Mesenchymal stem cell (in vitro differentiated cells and primary cell): ENCODE measurements at places on chromosomes 6 and 20.
A peak's percentile ranks its signal among the peaks of the same experiment; 100 is the strongest.

DNA sequence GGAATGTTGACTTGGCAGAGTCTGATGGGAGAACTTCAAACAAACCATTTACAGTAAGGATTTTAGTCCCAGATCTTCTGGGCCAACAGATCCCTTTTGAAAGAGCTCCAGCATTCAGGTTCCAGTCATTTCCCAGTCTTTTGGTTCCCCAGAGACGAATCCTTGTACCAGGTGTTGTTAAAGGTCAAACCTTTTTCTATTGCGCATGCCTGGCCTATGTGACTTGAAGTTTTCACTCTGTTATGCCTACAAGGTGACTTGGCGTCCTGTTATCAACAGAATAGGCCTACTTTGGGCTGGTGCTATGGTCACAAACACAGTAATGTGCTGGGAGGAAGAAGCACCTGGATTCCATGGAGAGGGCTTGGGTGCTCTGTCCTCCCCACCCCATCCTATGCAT lies 52.3 kb downstream of the PXDC1 start:
- no peak overlapping the region for H3K27ac ChIP-seq
- no peaks in the 10 kb centered on the region for H3K27me3 ChIP-seq
- peaks cover 2% of the 10 kb centered on the region for H3K4me1 ChIP-seq
- no peak overlapping the region for H3K4me3 ChIP-seq
- no peak for DNase-seq
- H3K36me3 ChIP-seq = no peaks in the 10 kb centered on the region

DNA sequence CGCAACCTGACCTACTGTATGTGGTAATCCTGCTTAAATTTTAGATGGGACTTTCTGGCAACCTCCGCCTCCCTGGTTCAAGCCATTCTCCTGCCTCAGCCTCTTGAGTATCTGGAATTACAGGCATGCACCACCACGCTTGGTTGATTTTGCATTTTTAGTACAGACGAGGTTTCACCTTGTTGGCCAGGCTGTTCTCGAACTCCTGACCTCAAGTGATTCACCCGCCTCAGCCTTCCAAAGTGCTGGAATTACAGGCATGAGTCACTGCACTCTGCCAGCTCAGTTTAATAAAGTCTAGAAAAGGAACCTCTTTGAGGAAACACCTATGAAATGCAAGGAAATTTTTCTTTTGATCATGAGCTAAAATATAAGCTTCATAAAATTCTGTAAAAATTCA lies 9.0 kb upstream of the PLCB4 start:
- H3K27me3 ChIP-seq = no peaks in the 10 kb centered on the region
- peak; percentile 27 for DNase-seq
- H3K4me3 ChIP-seq = no peak overlapping the region

DNA sequence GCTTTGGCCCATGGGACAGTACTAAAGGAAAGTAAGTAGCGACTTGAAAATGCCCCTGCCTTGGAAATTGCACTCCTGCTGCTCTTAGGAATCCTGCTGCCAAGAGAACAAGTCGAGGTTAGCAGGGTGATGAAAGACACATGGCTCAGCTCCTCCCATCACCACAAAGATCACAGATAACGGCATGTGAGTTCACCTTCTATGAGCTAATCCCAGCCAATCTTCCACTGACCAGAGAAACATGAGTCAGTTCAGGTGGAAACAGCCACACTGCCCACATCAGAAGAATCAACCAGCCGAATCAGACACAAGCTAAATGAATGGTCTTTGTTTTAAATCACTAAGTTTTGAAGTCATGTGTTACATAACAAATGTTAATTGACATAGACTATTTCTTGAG lies 106.3 kb downstream of the PRKN start:
- DNase-seq = peak; percentile 46
- H3K36me3 ChIP-seq = no peaks in the 10 kb centered on the region
- no peak overlapping the region for H3K4me3 ChIP-seq
- no peaks in the 10 kb centered on the region for H3K27me3 ChIP-seq

GRCh38 chr6:31683591-31683990 lies 2.7 kb upstream of the LY6G5C start:
- DNase-seq = no peak
- no peaks in the 10 kb centered on the region for H3K27me3 ChIP-seq
- peaks cover 12% of the 10 kb centered on the region for H3K4me1 ChIP-seq
- no peak overlapping the region for H3K27ac ChIP-seq
- H3K36me3 ChIP-seq = peaks cover 40% of the 10 kb centered on the region

- H3K27ac ChIP-seq = peak overlapping the region; percentile 35
- no peak overlapping the region for H3K4me3 ChIP-seq
- H3K4me1 ChIP-seq = peaks cover 8% of the 10 kb centered on the region
- H3K36me3 ChIP-seq = no peaks in the 10 kb centered on the region
- H3K27me3 ChIP-seq = no peaks in the 10 kb centered on the region
- no peak for DNase-seq
Measured at GRCh38 chr6:134416418-134417154, 98.7 kb upstream of the SGK1 start.

DNA sequence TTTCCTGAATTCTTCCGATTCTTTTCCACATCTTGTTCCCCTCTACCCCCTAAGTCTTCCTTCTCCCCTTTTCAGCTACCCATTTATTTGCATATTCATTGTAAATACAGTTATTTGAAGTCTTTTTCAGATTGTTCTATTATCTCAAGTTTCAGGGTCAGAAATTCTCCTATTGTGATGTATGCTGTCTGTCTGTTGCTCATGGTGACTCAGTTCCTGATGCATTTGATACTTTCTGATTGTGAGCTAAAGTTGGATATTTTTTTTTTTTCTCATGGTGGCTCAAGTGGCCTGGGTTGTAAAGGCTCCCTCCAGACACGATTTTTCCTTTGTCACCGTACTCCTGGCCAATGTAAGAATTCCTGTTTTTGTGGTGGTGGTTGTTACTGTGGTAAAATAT lies 4.9 kb upstream of the PI16 start:
- no peak overlapping the region for H3K27ac ChIP-seq
- peak; percentile 49 for DNase-seq
- H3K36me3 ChIP-seq = no peaks in the 10 kb centered on the region
- no peak overlapping the region for H3K4me3 ChIP-seq
- H3K4me1 ChIP-seq = peaks cover 6% of the 10 kb centered on the region

DNA sequence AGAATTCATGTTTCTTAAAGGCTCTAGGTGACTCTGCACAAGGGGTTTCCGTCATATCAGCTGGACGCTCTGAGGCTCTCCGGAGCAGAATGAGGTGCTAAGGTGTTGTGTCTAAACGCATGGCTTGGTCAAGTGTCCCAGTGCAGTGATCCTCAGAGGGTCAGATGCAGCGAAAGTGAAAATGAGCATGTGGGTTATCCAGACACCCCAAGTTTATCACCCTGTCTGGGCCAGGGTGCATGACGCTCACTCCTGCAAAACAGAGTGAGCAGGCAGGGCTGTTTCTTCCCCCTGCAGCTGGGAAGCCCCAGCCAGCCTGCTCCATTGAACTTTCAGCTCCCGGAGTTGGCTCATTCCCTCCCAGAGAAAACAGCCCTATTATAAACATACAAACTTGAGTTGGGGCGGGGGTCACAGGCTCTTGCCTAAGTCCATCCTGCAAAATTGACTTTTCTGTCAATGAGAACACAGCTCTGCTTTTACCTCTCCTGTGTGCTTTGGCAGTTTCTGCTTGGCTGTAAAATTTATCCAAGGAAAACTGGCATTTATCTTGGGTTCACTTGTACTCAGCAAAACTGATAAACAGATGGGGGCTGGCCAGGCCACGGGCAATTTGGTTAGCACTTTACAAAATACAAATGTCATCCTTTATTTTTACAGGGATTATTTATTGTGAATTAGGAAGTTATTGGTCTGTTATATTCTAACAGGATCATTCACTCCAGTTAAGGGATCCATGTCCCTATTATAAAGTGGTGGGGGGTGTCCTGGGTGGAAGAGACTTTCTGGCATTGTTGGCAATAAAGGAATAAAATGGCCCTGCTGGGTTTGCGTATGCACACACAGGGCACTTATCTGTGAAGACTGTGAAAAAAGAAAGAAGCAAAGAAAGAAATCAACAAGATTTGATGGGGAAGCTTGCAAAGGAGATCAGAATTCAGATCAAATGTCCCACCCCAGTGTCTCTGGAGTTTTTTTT lies 154.9 kb downstream of the FOXA2 start:
- peaks cover 12% of the 10 kb centered on the region for H3K4me1 ChIP-seq
- no peaks in the 10 kb centered on the region for H3K27me3 ChIP-seq
- H3K27ac ChIP-seq = no peak overlapping the region
- H3K4me3 ChIP-seq = no peak overlapping the region
- H3K36me3 ChIP-seq = no peaks in the 10 kb centered on the region

GRCh38 chr6:40500227-40500626 lies 86.9 kb downstream of the LRFN2 start:
- H3K4me3 ChIP-seq = no peak overlapping the region
- no peak for DNase-seq
- no peaks in the 10 kb centered on the region for H3K36me3 ChIP-seq
- H3K27me3 ChIP-seq = peaks cover 47% of the 10 kb centered on the region
- no peaks in the 10 kb centered on the region for H3K4me1 ChIP-seq

- no peaks in the 10 kb centered on the region for H3K36me3 ChIP-seq
- DNase-seq = no peak
- H3K4me1 ChIP-seq = peaks cover 2% of the 10 kb centered on the region
- H3K4me3 ChIP-seq = no peak overlapping the region
- H3K27ac ChIP-seq = no peak overlapping the region
Measured at GRCh38 chr6:25028328-25028727, 92.6 kb upstream of the RIPOR2 start.

DNA sequence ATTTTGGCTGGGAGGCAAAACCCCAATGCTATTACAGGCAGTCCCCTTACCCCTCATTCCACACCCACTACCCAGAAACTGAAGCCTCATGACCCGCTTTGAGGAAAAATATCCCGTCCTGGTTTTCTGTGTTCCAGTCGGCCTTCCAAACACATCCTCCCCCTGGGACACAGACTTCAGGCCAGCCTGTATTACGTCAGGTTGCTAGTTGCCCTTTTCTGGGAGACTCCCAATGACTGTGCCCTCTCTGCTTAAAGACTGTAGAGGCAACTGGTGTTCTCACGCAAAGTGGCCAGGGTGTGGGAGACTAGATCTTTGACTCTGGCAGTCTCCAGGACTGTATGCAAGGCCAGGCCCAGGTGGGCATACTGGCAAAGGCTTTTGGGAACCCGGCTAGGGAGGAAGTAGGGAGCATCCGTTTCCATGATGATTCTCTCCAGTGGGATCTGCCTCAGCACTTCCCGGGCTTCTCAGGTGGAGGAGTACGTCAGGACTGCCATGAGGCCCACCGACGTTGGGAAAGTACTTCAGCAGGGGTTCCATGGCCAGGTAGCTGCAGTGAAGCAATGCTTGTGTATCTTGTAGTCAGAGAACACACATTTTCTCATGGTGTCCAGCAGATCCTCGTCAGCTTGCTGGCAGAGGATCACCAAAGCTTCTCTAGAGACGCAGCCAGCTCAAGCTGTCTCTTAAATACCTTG lies 34.9 kb downstream of the DYNLT1 start:
- no peak for DNase-seq
- no peaks in the 10 kb centered on the region for H3K27me3 ChIP-seq
- peaks cover 52% of the 10 kb centered on the region for H3K36me3 ChIP-seq
- no peak overlapping the region for H3K27ac ChIP-seq

DNA sequence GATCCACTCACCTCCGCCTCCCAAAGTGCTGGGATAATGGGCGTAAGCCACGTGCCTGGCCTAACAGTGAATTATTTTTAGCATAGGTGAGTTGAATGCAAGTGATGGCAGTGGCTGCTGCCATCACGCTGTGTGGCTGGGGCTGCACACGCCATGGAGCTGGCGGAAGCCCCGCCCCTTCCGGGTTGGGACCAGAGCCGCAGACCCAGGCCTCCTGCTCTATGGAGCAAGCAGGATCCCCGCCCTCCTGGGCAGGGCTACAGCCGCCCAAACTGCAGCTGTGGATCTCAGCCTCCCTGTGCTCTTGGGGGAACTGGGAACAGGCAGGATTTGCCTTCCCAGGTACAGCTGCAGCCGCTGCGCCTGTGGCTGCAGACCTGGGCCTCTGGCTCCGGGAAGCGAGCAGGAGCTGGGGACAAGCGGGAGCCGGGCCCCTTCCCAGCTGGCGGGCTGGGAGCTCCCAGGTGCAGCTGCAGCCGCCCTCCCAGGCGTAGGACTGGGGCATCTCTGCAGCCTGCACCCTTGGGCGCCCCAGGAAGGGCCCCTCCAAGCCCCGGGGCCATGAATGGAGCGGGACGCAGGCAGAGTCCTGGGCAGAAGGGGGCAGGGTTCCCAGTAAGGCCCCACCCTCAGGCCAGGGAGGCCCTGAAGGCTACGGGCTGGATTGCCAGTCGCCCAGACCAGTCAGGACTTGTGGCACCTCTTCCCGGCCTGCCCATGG lies 30.9 kb upstream of the SLA2 start:
- no peaks in the 10 kb centered on the region for H3K27me3 ChIP-seq
- peak; percentile 97 for DNase-seq
- no peaks in the 10 kb centered on the region for H3K36me3 ChIP-seq

DNA sequence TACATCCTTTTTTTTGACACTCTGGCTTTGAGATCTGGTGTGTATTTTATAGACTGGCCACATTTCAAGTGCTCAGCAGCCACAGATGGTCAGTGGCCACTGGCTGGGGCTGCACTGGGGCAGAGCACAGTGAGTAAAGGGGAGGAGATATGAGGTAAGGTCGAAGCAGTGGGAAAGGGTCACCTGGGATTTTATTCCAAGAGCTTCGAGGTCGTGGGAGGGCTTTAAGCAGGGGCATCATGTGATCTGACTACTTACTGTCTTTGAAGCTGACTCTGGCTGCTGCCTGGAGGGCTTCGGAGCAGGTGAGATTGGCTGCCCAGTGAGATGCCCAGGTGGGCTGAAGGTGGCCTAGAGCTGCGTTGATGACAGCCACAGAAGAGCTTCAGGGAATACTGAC lies 6.7 kb downstream of the C20orf203 start:
- H3K4me1 ChIP-seq = peaks cover 8% of the 10 kb centered on the region
- H3K4me3 ChIP-seq = no peak overlapping the region
- no peaks in the 10 kb centered on the region for H3K27me3 ChIP-seq
- no peak overlapping the region for H3K27ac ChIP-seq
- DNase-seq = no peak
- no peaks in the 10 kb centered on the region for H3K36me3 ChIP-seq

- peaks cover 3% of the 10 kb centered on the region for H3K4me1 ChIP-seq
- DNase-seq = no peak
- no peak overlapping the region for H3K27ac ChIP-seq
- no peak overlapping the region for H3K4me3 ChIP-seq
- H3K27me3 ChIP-seq = no peaks in the 10 kb centered on the region
Measured at GRCh38 chr6:131916847-131917246, 34.3 kb downstream of the CCN2 start.

- H3K4me1 ChIP-seq = no peaks in the 10 kb centered on the region
- DNase-seq = peak; percentile 61
- no peak overlapping the region for H3K4me3 ChIP-seq
- H3K36me3 ChIP-seq = no peaks in the 10 kb centered on the region
- peaks cover 10% of the 10 kb centered on the region for H3K27me3 ChIP-seq
Measured at GRCh38 chr6:87139236-87139635, 16.1 kb upstream of the ZNF292 start.
